ENCODE measurements at places on chromosomes 13 and 19. TPM values are rescaled to one million over a fixed set of nuclear protein-coding genes. Genes with fewer than 3 reads are reported as not detected.

Gene ZNF345
- 1.8 TPM for total RNA-seq

Gene SHISA7
- total RNA-seq = not detected

Gene NCAN
- 0.10 TPM for total RNA-seq

Gene SIGLEC6
- 0.45 TPM for total RNA-seq

Gene FIZ1
- total RNA-seq = 14.6 TPM

Gene ZNF415
- not detected for total RNA-seq

Gene ETHE1
- total RNA-seq = 67.4 TPM

Gene RNF225
- 0.27 TPM for total RNA-seq

Gene IRGC
- total RNA-seq = not detected

Gene ANKLE1
- 13.1 TPM for total RNA-seq

Gene ZNF865
- 18.3 TPM for total RNA-seq

Gene C13orf42
- total RNA-seq = not detected

Gene S1PR5
- total RNA-seq = not detected

Gene GRK1
- not detected for total RNA-seq

Gene IRS2
- 0.10 TPM for total RNA-seq

Gene ZNF274
- total RNA-seq = 12.3 TPM

Gene RDH8
- total RNA-seq = not detected

Gene PCDH20
- total RNA-seq = not detected

Gene TMC4
- 0.27 TPM for total RNA-seq

Gene ZIC2
- total RNA-seq = not detected

Gene PSG2
- not detected for total RNA-seq

Gene TRPC4
- total RNA-seq = not detected

Gene KLK4
- not detected for total RNA-seq

Gene SIGLEC5
- total RNA-seq = 1.1 TPM

Data from GM12878 (cell line).